ENCODE measurements at places on chromosomes 12 and 14. TPM values are rescaled to one million over a fixed set of nuclear protein-coding genes. Genes with fewer than 3 reads are reported as not detected.

DNA sequence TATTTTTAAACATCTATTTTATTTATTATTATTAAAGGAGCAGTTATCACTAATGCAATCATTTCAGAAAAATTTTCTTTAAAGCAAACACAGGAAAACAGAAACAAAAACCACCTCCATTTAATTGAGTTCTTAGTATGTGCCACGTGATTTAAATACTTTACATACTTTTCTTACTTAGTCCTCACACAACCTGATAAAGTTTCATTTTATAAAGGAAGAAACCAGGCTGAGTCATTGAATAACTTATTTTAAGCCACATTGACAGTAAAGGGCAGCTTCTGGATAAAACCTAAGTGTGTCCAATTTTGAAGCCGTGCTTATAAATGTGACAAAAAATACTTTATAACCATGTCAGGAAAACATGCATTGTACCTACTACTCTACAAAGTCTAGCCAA is 57.1 kb upstream of the PCED1B start:
- peak; percentile 76 for DNase-seq

DNA sequence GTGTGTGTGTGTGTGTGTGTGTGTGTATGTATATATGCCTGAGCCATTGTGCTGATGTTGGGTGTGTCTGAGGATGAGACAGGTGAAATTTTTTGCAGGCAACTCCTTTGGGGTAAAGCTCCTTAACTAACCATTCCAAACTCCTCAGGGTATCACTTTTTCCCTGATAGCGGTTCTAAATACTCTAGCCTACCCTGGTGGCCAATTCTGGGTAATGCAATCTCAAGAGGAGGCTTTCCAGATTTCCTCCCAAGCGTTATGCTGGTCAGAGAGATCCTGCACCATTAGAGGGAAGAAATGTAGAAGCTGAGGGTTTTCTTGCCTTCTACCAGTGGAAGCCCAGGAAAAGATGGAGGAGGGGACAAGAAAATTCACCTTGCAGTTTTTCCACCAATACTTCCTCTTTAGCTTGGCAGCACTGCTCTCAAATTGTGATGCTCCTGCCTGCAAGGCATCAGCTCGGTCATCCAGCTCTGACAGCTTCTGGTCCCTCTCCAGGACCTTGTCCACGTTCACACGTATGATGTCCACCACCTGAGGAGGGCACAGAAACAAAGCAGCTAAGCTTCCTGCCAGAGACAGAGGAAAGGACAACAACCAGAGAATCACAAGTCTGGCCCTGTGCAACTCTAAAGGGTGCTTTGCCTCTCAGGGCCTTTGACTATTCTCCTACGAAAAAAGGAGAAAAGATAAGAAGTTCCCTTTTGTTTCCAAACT is 4.9 kb downstream of the VAMP1 start:
- DNase-seq, result peak; percentile 61

DNA sequence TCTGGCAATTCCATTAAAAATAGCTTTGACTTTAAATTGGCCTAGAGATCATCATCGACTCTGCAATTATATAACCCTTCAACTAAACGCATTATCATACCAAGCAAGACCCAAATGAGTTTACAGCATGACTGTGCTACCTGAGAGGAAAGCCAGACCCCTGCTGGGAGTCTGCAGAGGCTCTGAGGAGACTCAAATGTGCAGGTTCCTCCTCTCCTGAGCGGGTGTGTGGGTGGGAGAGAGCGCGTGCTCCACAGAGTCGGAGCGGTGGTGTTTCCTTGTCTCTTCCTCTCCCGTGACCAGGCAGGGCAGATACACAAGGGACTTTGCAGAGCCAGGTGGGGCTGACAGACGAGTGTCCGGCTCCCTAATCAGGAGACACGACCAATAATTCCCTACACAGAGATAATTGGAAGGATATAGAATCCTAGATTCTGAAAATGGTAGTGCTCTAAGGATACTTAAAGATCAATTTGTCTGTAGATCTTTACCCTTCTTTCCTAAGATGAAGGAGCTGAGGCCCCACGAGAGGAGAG is 74.1 kb downstream of the SLC8A3 start:
- DNase-seq, result no peak

GRCh38 chr14:68495101-68496039 is 297.5 kb downstream of the ZFP36L1 start:
- DNase-seq, result peak; percentile 36

DNA sequence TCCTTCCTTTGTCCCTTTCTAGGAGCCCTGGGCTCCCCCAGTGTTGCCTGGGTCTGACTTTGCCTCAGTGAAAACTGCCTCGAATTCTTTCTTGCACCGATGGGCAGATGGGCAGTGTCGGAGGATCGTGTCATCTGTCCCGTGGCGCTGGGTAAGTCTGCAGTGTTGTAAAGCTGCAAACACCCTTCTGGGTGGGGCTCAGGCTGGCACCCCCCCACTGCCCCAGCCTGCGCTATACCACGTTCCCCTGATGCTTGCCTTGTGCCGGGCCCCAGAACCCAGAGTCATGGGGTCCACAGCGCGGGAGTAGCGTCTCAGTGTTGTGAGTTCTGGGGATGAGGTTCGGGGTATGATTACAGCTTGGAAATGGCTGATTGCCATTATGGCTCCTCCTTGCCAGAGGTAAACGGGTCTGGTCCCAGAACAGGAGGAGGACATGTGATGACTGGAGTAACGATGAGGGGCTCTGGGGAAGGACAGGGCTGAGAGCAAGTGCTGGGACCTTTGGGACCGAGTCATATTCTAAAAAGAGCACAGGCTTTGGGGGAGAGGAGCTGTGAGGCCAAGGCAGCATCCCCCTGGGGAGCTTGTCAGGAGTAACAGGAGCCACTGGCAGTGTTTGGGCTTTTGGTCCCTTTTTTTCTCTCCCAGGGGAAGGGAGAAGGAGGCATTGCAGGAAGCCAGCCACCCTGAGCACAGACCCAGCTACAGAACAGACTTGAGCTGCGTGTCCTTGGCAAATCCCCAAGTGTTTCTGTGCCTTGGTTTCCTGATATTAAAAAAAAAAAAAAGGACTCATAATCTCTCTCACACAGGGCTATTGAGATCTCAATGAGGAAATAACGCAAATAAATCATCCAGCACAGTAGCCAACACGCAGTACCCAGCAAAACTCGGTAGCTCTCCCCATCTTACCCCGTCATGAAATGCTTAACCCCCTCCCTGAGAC is 4.3 kb downstream of the RTL1 start:
- DNase-seq, result no peak

The CCDC175 gene
- not detected for total RNA-seq

The OS9 gene
- total RNA-seq, result 183 TPM

The ANGEL1 gene
- total RNA-seq, result 6.6 TPM
